ENCODE measurements at places on chromosomes 2 and 18.

DNA sequence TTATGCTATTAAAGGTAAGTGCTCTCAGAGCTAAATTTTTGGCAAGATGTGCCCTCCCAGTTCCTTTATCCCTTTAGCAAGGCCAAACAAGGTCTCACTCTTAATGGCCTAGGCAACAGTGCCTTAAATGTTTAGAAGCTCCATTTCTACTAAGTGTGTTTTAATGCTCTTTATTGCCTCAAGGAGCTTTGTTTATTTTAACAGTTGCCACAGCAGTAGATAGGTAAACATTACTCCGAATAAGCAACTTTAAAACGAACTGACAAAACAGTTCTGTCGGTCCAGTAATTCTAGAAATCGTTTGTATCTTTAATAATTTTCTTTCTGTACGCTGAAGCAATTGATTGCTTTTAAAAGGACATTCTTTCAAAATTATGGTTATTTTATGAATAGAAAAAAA is 74.5 kb downstream of the PIEZO2 start:
- no peak for DNase-seq

DNA sequence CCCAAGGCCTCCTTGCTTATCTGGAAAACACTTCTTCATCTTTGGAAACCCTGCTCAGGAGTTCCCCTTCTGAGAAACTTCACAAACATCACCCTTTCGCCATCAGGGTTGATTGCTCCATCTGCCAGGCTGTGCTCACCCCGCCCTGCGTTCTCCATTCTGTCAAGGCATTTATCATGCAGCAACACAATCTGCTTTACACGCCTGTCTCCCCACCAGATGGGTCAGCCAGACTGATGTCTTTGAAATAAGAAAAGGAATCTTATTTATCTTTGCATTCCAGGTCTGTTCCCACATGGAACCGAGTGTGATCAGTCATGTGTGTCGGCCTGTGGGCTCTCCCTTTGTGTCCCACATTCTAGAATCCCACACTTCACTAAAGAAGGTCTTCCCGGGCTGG is 110.0 kb upstream of the ARL4C start:
- no peak for DNase-seq

DNA sequence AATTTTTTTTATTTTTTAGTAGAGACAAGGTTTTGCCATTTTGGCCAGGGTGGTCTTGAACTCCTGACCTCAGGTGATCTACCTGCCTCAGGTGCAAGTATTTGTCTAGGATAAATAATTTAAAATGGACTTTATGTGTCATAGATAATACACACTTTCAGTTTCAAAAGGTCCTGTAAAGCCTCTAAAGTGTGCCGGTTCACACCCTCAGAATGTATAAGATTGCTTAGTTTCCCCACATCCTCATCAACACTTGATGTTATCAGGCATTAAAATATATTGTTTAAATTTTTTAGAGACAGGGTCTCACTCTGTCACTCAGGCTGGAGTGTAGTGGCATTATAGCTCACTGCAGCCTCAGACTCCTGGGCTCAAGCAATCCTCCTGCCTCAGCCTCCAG is 170.5 kb downstream of the ANKRD44 start:
- DNase-seq: no peak

GRCh38 chr18:26228562-26229260 is 2.5 kb downstream of the TAF4B start:
- no peak for DNase-seq

DNA sequence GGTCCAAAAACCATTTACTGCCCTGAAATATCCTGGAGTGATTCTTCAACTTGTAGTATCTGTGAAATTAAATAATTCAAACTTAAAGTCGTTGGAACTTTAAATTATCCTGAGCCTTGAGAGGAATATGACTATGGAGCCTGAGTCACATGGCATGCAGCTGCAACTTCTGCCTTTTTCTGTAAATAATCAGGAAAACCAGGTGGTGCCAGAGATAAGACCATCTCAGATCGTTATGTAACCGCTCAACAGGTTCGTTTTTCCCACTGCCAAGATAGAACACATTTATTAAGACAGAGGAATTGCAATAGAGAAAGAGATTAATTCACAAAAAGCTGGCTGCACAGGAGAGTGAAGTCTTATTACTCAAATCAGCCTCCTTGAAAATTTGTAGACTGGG is 876.5 kb downstream of the SUCLG1 start:
- no peak for DNase-seq

DNA sequence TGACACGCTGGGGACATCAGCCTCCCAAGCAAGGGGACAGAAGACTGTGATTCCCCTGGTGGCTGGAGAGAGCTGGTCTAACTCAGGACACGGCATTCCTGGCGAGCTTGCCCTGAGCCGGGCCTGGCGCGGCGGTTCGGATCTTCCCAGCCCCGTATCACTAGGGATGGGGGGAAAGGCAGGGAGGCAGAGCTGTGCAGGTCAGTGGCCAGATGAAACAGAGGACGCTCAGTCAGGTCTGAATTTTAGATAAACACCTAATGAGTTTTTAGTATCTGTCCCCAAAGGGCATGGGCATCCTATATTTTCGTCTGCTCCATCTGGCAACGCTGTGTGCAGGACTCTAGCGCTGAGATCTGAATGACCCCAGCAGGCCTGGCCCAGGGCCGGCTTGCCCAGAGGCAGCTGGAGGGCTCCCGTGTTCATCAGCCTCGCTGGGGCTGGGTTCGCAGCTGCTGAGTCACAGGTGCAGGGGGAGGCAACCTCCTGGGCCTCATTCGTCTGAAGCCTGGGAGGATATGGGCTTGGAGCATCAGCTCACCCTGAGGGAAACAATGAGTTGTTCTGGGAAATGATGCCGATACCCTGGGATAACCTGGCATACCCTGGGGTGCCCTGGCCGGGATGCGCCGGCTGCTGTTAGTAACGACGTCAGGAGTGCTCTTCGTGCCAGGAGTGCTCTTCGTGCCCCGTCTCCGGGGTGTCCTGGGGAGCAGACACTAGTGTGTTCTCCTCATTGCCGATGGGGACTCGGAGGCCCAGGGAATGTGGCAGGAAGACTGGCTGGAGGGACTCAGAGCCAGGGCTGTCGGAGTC is 48.1 kb upstream of the HPCAL1 start:
- no peak for DNase-seq

GRCh38 chr2:200353120-200353519 is 46.6 kb downstream of the SPATS2L start:
- no peak for DNase-seq

DNA sequence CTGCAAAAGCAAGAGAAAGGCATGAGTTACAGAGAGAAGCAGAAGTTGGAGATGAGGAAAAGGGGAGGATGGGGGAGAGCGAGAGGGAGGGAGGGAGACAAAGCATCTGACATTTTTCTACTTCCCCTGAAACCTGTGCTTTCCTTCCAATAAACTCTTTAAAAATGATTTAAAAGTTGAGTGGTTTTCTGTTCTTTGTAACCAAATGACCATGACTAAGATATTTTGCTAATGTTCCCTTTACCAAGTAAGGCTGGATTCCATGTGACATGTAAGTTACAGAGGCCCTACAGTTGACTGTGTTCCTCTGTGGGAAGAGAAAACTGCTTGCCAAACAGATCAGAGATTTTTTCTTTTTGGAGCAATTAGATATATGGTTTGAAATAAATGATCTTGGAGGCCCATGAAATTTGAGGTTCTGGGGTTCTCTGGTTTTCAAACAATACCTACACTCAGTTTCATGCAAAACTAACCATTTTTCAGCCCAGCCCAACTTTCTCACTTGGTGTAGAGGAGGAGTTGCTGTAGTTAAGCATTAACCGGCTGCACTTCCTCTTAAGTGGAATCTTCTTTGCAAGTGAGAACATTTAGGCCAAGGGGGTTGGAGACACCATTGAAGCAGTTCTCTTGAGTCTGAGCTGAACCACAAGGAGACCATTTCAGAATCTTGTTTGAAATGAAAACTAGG is 34.5 kb downstream of the INSIG2 start:
- no peak for DNase-seq

DNA sequence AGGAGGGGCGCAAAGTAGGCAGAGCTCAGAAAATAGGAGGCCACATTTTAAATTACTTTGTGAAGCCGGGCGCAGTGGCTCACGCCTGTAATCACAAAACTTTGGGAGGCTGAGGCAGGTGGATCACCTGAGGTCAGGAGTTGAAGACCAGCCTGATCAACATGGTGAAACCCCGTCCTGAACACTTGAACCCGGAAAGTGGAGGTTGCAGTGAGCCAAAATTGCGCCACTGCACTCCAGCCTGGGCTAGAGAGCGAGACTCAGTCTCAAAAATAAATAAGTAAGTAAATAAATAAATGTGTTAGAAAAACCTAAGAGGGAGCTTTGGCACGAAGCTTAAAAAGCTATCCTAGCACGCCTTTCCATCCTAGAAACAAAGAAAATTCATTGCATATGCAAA is 105.5 kb downstream of the TFCP2L1 start:
- no peak for DNase-seq

DNA sequence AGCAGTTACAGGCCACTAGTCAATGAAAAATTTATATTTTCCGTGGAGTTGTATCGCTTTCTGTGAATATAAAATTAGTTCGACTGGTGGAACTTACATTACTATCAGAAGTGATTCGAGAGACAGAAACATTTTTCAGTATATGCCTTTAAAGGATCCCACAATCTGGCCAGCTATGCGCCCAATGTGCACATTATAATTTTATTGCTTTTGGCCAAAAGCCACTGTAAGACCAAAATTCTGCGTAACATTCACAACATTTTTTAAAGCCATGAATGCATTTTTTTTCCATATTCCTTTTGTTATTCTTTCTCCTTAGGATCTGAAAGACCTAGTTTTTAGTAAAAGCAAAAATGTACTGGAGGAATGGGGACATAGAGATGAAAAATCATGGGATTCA is 131.0 kb upstream of the CHAC2 start:
- DNase-seq: no peak

DNA sequence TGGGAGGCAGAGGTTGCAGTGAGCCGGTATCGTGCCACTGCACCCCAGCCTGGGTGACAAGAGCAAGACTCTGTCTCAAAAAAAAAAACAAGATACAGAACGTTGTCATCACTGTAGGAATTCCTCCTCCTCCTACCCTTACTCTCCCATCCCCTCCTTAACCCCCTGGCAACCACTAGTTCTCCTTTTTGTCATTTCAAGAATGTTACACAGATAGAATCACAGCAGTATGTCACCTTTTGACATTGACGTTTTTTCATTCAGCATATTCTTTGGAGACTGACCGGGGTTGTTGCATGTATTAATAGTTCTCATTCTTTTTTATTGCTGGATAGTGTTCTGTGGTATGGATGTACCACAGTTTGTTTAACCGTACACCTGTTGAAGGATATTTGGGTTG is 32.4 kb downstream of the TTLL4 start:
- DNase-seq: no peak

GRCh38 chr18:7021994-7022840 is 95.4 kb downstream of the LAMA1 start:
- DNase-seq: no peak

- DNase-seq: no peak
Observed at GRCh38 chr2:8986327-8986976, 17.0 kb downstream of the MBOAT2 start.

- no peak for DNase-seq
Observed at GRCh38 chr2:33706410-33706809, 107.3 kb upstream of the FAM98A start.

GRCh38 chr2:156448766-156449165 is 12.6 kb downstream of the GPD2 start:
- DNase-seq: no peak

- no peak for DNase-seq
Observed at GRCh38 chr18:63903851-63904570, 3.7 kb upstream of the SERPINB10 start.
